ENCODE measurements at places on chromosomes 5 and 9.

- no peak for DNase-seq
Measured at GRCh38 chr9:108254236-108254635, 601.5 kb downstream of the ACTL7B start.

GRCh38 chr5:116479776-116480675, 94.6 kb downstream of the SEMA6A start:
- no peak for DNase-seq

DNA sequence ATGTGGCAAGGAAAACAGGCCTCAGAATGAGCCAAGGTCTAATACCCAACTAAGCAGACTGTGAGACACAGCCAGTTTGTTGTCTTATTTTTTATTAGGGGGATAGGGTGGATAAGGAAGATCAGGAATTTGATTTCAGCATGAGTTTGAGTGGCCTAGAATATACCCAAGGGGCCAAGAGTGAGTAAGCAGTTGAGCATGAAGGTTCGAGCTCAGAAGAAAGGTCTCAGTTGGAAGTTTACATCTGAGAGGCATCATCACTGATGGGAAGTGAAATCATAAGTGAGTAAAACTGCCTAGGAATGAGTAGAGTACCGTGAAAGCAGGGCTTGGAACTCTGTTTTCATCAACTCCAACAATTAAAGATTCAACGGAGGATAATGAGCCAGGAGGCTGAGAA, 12.6 kb downstream of the PSMD5 start:
- no peak for DNase-seq

DNA sequence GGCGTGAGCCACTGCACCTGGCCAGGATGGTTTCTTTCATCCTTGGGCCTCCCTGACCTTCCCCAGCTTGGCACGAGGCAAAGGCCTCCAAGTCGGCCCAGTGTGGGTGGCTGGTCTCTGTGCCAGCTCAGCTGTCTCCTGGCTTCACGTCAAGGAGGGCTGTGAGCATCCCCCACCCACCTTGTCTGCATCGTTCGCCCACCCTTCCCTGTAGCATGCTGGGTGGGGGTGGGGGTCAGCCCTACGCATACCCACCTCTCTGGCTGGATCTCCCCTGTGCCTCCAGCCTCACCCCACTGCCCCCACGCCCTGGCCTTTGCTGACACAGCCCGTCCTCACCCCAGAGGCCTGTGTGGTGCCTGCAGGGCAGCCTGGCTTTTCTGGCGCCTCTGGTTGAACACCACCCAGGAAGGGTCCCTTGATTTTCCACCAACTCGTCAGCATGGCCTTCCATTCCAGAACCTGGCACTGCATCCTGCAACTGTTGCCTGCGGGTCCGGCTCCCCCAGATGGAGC, 8.8 kb upstream of the WDR5 start:
- no peak for DNase-seq

DNA sequence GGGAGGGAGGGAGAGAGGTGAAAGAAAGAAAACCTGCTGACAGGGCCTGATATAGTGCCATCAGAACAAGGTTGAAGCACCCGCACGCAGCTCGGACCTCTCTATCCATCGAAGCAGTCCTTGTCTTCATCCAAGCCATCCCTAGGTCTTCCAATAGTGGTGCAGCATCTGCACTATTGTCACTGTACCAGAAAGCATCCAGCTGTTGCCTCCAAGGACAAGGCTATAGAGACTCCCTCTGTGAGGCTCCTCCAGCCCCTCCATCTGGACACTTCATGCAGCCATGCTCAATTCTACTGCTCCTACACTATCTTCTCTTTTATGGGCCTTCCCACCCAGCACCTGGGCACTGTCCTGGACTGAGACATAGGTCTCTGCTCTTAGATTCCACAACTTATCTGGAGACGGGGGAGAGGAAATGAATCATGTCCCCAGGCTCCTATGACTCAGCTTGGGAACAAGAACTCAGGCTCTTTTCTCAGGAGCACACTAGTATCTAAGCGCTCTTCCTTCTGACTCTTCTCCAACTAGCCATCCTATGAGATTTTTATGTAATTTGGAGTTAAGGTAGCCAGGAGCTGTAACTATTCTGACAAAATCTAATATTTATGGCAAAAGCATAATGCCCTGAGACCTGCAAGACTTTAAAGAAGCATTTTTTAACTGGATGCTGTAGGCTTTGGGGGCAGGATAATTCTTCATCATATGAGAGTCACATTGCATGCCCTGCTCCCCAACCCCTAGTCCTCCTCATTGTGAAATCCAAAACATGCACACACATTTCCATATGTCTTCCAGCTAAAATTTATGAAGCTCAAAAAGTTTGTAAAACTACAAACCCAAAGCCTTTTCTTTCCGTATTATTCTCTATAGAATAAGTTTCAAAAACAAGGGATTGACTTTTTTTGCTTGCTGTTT, 446.8 kb downstream of the CCDC171 start:
- no peak for DNase-seq

- no peak for DNase-seq
Measured at GRCh38 chr5:92633176-92633575, 947.8 kb downstream of the NR2F1-AS1 start.

DNA sequence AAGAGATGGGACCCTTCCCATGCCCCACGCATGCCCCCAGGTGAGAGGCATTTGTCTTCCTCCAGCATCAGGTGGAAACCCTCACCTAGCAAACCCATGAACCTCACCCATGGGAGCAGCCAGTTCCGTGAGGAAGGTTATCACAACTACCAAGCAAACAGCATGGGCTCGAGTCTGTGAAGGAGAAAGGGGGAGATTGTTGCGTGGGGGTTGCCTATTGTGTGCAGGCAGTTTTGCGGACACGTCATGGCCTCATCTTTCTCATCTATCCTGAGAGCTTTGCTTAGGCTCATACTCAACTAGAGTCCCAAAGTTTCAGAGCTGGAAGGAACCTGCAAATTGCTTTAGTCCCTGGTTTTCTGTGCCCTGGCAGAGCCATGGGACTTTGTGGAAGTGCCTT, 73.6 kb upstream of the TGFBR1 start:
- no peak for DNase-seq

GRCh38 chr9:27943501-27943900, 370.2 kb upstream of the C9orf72 start:
- DNase-seq, result no peak

DNA sequence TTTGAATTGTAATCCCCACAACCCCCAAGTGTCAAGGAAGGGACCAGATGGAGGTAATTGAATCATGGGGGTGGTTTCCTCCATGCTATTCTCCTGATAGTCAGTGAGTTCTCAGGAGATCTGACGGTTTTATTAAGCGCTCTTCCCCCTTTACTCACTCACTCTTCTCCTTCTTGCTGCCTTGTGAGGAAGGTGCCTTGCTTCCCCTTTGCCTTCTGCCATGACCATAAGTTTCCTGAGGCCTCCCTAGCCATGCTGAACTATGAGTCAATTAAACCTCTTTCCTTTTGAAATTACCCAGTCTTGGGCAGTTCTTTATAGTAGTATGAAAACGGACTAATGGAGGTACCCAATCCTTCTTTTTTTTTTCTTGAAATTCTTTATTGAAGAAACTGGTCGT, 2.2 kb upstream of the CEP120 start:
- DNase-seq, result no peak

DNA sequence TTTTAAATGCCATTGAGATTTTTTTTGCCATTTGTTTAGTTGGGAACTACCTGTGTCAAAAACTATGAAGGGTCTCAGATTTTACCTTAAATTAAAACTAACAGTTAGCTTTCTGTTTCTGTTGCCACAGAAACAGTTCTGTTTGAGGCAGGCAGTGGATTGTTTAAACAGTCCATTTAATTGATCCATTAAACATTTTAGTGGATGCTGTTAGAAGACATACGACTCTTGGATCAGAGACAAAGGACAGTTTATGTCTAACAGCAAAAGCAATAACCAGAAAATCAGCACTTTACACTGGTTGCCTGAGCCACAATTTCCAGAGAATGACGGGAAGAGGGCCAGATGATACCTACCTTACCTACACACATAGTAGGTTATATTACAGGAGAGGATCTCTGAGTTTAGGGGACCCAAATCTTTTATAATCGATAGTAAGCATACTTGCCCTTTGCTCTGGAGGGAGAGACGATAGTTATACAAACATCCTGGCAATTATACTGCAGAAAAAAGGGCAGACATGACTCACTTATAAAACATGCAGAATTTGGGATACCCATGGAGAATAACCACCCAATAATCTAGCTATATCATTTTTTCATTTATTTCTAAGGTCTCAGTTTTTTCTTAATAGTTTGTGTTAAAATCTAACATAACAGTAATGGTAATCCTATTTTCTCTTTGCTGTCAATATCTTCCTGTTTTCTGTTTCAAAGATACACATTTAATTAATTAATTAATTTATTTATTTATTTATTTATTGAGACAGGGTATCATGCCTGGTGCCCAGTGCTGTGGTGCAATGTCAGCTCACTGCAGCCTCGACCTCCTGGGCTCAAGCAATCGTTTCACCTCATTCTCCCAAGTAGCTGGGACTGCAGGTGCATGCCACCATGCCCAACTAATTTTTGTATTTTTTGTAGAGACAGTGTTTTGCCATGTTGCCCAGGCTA, 136.7 kb upstream of the TNFAIP8 start:
- no peak for DNase-seq

DNA sequence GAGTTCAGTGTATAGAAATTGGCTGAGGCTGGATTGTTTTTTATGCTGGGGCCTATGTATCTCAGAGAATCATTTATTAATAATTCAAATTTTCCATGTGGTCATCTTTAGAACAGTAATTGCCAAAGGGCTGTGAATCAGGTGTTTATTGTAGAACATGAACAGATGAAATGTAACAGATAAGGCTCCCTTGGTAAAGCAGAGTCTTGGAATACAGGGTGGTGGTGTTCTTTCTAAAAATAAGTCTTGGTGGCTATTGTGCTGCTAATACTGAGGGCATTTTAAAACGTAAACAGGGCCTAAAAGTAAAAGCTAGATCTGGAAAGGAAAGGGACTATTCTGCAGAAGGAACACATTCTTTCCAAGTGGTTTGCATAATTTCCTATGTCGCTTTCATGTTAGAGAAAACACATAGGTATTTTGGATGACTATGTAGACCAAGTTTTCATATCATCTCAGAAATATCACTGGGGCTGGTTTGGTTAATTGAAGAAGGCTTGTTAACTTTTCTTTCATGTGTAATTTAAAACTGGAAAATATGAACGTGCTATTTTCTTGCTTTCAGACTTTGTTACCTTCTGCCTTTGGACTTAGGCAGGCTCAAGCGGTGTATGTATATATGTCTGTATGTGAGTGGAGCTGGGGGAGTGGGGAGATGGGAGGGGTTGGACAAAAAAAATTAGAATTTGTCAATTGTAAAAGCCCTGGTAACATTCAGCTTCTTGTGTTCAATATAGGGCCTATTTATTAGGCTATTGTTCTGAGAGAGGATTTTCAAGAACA, 119.9 kb upstream of the ANKRD55 start:
- DNase-seq, result no peak

GRCh38 chr9:114513055-114513958, 8.0 kb upstream of the WHRN start:
- no peak for DNase-seq

- DNase-seq, result no peak
Measured at GRCh38 chr5:133807348-133807747, 161.1 kb downstream of the C5orf15 start.

- DNase-seq, result no peak
Measured at GRCh38 chr5:154583671-154584177, 105.7 kb upstream of the HAND1 start.

- no peak for DNase-seq
Measured at GRCh38 chr5:154214371-154215106, 24.0 kb downstream of the GALNT10 start.

GRCh38 chr5:168995024-168995423, 305.9 kb downstream of the SLIT3 start:
- DNase-seq, result no peak

- DNase-seq, result no peak
Measured at GRCh38 chr5:189486-189885, 1.8 kb upstream of the LRRC14B start.

- DNase-seq, result no peak
Measured at GRCh38 chr9:116686693-116687073, 422 bp upstream of the TRIM32 start.
